ENCODE measurements at places on chromosomes 2 and 18.

- peak; percentile 93 for DNase-seq
Measured at GRCh38 chr2:10434886-10435819, 13.0 kb downstream of the ODC1 start.

- DNase-seq, result no peak
Measured at GRCh38 chr2:201907563-201907881, 101.2 kb downstream of the CDK15 start.

DNA sequence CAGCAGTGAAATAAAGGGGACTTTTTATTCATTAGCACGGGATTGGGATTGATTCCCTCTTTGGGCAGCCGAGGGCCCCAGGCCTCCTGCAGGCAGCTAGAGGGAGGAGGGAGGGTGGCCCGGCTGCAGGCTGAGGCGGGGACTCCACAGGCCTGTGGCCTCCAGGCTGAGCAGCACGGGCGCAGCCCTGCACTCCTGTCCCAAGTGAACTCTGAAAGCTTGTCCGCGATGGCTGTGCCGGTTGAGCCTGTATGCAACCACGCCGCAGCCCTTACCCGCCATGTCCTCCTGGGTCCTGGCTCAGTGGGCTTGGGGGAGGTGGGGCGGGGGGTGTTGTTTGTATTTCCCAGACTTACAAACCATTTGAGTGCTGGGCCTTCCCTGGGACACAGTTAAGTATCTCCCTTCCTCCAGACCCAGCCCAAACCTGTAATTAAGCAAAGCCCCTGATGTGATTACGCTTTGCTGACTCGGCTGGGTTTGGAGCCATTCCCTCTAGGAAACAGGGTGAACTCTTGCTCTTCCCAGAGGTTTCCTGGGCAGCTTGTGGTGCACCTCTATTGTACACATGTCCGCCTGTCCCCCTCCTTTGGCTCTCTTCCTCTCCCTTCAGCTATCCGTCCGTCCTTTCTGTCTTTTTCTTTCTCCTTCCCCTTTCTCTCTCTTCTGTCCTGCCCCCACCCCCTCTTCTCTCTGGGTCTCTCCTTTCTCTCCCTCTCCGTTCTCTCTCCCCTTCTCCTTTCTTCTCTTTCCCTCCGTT, 5.3 kb downstream of the GLI2 start:
- peak; percentile 72 for DNase-seq

DNA sequence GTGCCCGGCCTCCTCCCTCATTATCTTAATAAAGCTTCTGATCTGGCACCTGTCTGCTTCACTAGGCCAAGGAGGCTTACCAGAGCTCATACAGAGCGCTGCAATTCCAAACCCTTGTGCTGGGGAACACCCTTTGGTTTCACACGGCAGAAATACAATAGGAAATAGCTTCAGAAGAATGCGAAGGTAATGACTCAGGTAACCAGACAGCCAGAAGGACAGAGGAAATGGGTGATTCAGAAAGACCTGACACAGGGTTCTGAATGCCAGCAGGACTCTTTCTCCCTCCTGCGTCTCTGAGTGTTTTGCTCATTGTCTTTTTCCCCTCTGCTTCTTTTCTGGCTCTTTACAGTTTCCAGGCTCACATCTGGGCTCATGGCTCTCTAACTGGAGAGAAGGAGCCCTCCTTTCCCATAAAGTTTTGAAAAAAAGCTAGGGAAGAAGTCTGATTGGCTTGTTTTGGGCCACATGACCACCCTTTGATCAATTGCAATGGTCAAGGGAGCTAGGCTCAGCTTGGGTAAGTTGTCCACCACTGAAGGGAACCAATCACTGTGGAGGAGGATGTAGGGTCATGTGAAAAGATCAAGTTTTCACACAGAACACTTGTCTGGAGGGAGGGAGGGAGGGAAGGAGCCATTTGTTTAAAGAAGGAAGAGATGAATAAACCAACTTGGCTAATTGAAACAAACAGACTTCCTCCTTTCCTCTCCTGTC, 90.5 kb upstream of the UPP2 start:
- no peak for DNase-seq

DNA sequence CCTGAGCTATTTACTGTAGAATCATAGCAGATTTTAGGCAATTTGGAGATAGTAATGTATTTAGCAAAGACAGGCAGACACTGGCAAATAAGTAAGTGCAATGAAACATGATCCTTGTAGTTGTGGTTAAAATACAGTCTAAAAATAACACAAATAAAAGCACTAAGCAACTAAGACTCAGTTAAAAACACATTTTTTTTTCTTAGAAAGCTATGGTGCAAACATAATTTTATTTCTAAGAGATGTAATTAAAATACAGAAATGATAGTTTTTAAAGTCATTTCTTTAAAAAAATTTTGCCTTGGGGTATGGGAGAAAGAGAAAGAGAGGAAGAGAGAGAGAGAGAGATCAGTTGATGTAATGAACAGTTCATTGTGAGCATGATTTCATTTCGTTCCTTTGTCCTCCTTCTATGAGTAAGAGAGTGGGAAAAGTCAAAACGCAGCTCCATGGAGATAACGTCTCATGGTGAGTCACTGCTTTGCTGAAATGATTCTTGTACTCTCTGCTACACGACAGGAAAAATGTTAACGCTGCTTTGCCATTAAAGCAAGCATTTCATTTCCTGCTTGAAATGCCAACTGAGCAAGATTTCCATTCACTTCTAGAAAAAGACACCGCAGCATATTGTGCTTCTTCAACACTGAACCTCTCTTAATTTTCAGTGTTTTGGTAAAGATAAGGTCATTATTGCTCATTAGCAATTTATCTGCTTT, 61.3 kb upstream of the PGAP1 start:
- no peak for DNase-seq

DNA sequence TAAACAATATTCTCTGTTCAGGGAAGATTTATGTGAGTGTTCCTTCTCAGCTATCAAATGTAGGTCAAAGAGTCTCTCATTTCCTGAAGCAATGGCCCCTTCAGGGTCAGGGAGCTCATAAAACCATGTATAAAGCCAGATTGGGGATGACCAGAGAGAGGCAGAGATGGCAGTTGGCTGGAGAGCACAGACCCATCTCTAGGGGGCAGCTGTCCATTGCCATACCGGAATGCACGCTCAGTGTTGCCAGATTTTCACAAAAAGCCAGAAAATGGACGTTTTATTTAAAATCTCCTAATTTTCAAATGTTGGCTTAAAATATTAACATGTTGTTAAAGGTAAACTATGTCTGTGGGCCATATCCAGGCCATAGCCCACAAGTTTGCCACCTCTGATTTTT, 1920.7 kb upstream of the CELF4 start:
- no peak for DNase-seq

GRCh38 chr18:65409261-65409660, 341.6 kb upstream of the CDH7 start:
- no peak for DNase-seq

DNA sequence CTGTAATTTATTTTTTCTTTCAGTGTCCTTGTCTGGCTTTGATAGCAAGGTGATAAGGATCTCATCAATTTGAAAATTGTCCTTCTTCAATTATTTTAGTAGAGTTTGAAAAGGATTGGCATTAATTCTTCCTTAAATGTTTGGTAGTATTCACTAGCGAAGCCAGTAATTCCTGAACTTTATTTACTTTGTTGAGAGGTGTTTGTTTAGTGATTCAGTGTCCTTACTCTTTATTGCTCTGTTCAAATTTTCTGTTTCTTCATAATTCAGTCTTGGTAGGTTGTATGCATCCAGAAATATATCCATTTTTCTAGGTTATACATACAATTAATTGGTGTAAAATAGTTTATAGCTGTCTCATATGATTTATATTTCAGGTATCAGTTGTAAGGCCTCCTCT, 676.7 kb upstream of the POU3F3 start:
- DNase-seq, result no peak

GRCh38 chr2:55776479-55776878, 82.8 kb upstream of the PNPT1 start:
- DNase-seq, result no peak

- no peak for DNase-seq
Measured at GRCh38 chr2:174051741-174052583, 86.8 kb upstream of the SP3 start.

DNA sequence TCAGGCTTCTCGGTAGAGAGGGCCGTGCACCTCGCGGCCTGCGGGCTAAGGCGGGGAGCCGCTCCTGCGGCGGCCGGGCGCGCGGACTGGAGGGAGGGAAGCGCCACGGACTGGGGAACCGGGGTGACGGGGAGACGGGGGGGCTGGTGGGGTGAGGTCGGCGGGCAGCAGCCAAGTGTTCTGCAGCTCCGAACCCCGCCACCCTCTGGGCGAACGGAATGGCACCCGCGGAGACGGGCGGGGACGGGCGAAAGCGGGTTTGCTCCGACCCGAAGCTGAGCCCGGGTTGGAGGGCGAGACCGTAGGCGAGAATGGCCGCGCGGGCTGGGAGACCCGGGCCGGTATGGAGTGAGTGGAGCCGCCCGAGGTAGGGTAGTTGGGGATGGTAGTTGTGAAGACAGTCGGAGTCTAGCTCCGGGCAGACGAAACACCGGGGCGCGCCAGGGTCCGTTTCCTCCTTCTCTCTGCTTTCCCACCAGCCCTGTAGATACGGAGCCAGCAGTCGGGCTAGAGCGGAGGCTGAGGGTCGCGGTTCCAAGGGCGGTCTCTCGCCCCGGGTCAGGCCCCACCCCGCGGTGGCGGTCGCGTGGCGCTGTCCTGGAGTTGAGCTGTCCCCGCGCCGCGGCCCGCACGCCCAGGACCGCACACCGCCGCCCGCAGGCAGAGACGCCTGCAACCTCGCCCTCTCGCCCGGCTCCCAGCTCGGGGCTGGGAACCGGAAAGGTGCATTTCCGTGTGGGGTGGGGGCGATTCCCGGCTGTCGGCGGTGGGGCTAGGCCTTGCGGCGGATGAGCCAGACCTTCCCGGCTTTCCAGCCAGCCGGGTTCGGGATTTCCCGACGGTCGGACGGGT, 160.3 kb upstream of the SIX2 start:
- no peak for DNase-seq

- DNase-seq, result no peak
Measured at GRCh38 chr2:71619230-71619741, 165.9 kb downstream of the DYSF start.

GRCh38 chr2:111673526-111673925, 210.5 kb downstream of the ANAPC1 start:
- no peak for DNase-seq

DNA sequence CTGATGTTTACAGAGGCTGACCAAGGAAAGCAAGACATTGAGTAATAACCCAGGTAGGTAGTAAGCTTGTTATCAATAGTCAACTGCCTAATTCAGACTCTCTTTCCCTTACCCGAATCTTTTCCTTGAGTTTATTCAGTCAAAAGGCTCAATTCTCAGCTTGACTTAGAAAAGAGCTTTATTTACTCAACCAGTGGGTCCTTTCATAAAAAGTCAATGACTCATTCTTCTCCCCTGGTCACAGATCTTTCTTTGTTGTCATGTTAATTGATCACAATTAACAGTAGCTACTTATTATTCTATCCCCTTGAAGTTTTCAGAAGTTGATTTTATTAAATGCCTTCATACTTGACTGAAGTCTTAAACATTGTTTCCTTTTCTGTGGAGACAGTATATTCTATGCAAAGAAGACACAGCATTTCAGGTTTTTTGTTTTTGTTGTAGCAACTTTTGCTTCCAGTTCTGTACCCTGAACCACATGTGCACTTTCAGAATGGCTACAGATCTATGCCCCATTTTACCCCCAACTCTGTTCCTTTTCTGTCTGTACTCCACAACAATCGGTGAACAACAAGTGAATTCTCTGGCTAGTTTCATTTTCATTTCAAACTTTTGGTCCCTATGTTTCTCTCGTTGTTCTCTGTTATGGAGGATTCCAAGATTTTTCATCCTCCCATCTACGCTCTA, 428.3 kb downstream of the NCKAP5 start:
- no peak for DNase-seq

GRCh38 chr18:54278615-54279014, 9.3 kb downstream of the POLI start:
- DNase-seq, result no peak

Data from posterior vena cava (tissue), 2 donors.